ENCODE measurements at places on chromosomes 6 and 20.
A peak's percentile ranks its signal among the peaks of the same experiment; 100 is the strongest.

GRCh38 chr6:72672906-72673305, 51.0 kb downstream of the KCNQ5 start:
- no peak for DNase-seq

DNA sequence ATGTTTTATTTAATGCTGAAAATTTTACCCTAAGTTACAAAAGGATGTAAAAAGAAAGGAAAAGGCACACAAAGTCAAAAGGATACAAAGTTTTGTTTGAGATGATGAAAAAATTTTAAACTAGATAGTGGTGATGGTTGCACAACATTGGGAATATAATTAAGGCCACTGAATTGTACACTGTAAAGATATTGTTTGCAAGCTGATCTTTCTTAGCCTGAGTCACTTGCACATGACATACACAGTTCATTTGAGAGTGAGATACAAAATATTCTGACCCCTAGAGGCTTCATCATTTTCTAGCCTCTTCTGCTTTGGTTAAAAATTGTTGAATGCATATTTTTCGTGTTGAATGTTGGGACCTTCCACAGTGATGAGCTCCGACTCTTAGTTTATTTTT, 462.6 kb downstream of the HDGFL1 start:
- DNase-seq = no peak

- peak; percentile 79 for DNase-seq
Observed at GRCh38 chr6:26215585-26216358, 128.5 kb downstream of the HFE start.

- peak; percentile 29 for DNase-seq
Observed at GRCh38 chr6:8064638-8065518, 689 bp upstream of the BLOC1S5 start.

GRCh38 chr6:148885136-148885865, 138.5 kb downstream of the UST start:
- no peak for DNase-seq

DNA sequence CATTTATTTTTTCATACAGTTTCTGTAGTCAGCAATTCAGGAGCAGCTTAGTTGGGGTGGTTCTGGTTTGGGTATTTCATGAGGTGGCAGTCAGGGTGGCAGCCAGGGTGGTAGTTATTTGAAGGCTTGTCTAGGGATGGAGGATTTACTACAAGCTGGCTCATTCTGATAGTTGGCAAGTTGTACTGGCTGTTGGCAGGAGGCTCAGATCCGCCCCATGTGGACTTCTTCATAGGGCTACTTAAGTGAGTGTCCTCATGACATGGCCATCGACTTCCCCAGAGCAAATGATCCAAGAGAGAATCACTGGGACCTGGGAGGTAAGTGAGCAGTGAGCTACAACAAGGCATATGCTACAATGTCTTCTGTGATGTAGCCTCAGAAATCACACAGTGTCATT, 22.4 kb upstream of the CDKAL1 start:
- no peak for DNase-seq

DNA sequence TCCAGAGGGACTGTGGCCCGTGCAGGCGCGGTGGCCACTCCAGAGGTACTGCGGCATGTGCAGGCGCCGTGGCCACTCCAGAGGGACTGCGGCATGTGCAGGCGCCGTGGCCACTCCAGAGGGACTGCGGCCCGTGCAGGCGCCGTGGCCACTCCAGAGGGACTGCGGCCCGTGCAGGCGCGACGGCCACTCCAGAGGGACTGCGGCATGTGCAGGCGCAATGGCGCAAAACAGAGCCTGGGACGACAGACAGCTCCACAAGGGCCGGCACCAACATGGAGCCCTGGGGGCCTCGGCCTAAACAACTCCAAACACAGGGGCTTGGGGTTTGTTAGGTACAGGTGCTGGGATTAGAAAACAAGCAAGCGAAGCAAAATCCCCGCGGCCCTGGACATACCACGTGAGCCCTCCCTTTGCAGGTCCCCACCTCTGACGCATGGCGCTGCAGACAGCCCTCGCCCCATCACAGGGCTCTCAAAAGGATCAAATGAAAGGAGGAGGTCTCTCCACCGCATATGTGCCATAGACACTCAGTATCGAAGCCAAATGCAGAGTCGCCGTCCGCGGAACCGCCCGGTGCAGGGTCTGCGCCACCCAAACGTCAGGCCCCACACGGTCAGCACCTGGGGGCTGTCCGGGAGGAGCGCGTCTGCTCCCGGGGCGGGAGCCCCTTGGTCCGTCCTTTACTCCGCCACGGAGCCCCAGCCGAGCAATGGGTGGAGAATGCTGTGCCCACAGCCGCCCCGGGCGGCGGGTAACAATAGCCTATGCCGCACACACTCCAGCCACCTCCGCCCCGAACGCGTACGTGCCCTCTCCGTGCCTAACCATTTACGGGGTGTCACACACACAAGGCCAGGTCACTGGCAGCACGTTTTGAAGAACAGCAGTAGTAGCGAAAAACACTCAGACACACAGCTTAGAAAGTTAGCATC, 85.7 kb downstream of the TAF4 start:
- no peak for DNase-seq

DNA sequence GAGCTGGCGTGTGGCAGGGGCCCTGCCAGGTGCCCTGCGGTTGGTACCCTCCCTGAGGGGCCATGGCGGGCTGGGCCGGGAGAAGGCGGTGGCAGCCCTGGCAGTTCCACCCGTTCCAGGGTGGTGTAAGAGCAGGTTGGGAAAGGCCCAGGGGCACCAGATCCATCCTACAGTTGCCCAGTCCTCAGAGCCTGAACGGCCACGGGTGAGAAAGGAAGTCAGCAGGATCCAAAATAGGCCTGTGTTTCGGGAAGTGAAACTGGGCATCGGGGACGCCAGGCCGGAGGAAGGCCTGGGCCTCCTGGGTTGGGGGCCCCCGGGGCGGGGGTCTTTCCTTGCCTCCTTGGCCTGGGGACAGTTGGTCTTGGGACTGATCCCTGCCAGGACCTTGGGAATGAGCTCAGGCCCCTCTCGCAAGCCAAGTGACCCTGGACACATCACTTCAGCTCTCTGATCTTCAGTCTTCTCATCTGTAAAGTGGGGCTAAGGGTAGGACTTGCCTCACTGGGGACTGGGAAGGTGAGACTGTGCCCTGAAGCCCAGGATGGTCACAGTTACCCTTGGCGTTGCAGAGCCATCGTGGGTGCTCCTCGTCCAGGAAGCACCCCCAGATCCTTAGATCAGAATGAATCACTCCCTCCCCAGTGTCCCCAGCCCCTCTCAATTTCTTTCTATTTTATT, 18.1 kb upstream of the NOL4L start:
- DNase-seq = no peak

DNA sequence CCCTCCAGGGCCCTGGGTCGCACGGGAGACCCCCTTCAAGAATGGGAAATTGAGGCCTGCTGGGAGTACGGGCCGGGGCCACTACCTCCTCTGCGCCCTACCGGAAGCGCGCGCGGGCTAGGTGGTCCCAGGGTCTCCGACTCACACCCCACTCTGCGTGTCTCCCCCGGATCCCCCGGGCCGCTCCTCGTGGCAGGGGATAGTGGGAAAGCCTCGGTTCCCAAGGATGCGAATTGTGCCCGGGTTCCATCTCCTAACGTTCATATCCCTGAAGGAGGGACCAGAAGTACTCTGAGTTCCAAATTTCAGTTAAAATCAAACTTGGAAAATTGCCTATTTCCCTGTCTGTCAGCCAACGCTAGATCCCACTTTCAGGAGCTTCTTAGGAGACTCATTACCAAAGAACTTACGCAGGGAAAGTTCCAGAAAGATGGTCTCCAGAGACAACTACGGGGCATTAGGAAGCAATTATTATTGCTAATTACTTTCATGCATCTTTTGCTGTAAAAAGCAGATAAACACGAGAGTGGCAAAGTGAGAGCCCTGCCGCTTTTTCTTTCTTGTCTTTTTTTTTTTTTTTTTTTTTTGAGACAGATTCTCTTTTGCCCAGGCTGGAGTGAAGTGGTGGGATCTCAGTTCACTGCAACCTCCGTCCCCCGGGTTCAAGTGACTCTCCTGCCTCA, 858 bp downstream of the FAM83D start:
- DNase-seq = no peak

GRCh38 chr20:17712708-17713107, 12.9 kb downstream of the BANF2 start:
- no peak for DNase-seq

- no peak for DNase-seq
Observed at GRCh38 chr6:69246983-69247382, 549.8 kb downstream of the LMBRD1 start.

GRCh38 chr6:152093711-152094110, 286.2 kb downstream of the ESR1 start:
- no peak for DNase-seq

DNA sequence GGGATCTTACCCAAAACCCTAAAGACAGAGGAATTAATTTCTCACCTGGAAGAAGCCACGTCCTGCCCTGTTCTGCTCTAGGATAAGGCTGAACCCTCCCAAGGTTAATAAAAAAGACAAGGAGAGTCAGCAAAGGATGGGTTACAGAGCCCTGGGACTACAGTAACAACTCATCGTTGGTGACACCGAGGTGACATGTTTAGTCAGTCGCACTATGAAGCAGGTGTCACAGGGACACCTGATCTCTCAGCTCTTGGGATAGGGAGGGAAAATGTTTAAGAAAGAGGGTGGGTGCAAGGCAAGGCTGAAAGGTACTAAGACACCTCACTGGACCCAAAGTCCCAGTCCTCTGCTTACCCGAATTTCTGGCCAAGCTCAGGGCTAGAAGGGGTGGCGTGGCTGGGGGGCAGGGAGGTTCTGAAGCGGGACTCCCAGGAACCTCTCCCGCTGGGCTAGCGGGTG, 562 bp downstream of the MOCS1 start:
- peak; percentile 38 for DNase-seq

DNA sequence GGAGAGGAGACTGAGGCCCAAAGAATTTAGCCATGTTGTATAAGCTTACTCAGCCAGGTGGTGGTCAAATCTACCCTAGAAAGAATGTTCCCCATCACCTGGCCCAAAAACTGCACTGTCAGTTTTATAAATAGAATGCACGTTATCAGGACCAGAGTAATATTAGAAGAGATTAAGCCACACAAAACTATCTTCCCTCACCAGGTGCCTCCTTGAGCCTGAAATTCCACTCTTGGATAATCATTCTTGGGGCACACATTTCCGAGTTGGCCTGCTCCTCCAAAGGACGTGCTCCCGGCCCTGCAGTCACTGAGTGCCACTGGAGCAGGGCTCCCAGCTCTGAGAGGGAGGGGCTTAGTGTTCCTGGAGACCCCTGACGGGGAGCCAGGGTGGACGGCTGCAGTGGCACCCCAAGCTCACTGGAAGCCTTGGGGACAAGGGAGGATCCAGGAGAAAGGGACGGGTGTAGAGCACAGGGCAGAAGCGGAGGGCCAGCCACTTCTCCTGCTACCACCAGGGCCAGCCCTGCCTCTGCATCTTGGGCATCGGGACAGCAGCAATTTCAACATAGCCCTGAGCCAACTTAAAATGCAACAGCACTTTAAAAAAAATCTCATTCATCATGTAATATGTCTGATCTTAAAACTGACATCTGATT, 160.8 kb upstream of the QKI start:
- no peak for DNase-seq

DNA sequence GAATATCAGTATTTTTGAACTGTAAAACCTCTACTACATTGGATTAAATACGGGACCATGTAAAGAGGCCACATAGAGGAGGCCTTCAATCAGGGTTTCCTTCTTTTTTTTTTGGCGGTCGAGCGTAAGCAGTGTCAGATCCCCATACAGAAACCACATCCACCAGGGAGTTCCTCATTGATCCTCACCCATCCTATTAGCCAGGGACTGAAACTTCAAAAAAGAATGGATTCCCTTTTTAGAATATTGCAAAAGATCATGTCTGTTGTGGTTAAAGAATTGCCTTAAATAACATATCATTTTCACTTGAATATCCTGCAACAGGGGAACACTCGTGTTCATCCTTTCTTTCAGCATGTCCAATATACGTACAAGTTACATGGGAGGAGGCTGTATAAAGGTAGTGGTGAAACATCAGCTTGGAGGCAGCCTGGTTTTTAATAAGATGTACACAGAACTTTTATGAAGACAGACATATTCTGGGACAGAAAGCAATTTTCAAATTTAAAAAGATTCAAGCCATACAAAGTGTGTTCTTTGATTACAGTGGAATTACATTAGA, 96.1 kb downstream of the PPP1R14C start:
- DNase-seq = no peak

DNA sequence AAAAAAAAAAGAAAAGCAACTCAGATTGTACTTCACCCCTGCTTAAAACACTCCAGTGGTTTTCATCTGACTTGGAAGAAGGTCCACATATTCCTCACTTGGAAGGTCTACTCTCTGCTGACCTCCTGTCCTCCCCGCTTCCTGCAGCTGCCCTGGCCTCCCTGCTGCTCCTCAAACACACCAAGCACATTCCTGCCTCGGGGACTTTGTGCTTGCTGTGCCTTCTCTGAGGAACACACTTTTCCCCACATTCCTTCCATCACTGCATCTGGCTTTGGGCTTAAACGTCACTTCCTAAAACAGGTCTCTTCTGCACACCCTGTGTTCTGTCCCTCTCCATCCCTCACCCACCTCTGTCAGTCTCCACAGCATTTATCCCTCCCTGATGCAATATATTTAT, 4.9 kb upstream of the PDYN start:
- DNase-seq = no peak

DNA sequence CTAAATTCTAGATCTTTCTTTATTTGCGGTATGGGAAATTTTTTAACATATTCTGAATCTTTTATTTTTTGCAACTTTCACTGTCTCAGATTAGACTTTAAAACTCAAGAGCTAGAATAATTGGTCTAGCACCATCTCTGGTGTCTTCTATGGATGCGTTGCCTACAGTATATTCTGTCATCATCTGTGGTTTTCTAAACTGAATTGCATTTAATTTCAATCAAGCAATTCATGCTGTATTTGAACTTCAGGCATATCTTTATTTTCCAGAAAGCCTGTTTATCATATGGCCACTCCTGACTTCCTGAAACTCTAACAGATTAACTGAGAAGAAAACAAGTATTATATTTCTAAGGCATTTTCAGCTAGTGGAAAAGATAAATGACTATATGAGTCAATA, 281.6 kb downstream of the PLCB1 start:
- DNase-seq = no peak

- DNase-seq = no peak
Observed at GRCh38 chr6:168396561-168396960, 44.4 kb upstream of the SMOC2 start.

DNA sequence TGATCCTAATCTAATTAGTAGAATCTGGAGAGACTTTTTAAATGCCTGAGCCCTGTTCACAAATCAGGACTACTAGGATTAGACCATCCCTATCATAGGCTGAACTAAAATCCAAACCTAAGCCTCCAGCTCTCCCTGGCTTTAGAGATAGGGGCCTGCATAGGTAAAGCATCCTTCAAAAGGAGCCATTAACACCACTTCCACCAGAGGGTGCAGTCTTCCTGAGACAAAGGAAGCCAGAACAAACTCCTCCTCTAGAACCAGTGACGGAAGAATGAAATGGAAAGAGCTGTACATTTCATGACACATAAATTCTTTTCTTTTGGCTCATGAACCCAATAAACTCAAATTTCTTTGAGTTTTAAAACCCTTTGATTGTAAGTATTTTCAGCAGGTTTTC, 291.2 kb upstream of the ADGRB3 start:
- DNase-seq = peak; percentile 41

- no peak for DNase-seq
Observed at GRCh38 chr6:14729129-14729871, 516.6 kb upstream of the JARID2 start.

- no peak for DNase-seq
Observed at GRCh38 chr20:58146081-58146745, 82.2 kb downstream of the ANKRD60 start.
